ENCODE measurements at places on chromosomes 2 and 18.

DNA sequence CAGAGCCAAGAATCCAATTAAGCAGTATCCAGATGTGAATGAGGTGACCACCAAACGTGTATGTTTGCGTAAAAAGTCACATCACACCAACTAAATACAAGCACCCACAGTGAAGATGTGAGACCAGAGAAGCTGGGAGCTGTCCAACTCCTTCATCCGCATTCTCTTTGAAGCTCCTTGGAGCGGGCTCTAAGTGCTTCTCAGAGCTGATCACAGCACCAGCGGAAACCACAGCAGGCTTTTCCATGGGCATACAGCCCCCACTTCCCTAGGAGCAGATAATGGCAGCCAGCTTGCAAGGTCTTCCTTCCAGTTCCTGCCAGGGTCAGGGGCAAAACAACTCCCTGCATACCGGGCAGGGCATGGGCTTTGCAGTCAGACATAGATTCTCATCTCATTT is 36.4 kb downstream of the REEP1 start:
- no peaks in the 10 kb centered on the region for H3K36me3 ChIP-seq
- DNase-seq = no peak
- no peak overlapping the region for H3K4me3 ChIP-seq
- peak overlapping the region; percentile 29 for H3K27ac ChIP-seq
- H3K27me3 ChIP-seq = no peaks in the 10 kb centered on the region

- no peaks in the 10 kb centered on the region for H3K36me3 ChIP-seq
- DNase-seq = no peak
- H3K4me1 ChIP-seq = no peaks in the 10 kb centered on the region
- no peaks in the 10 kb centered on the region for H3K27me3 ChIP-seq
Observed at GRCh38 chr2:208573569-208573968, 167.0 kb downstream of the PTH2R start.

DNA sequence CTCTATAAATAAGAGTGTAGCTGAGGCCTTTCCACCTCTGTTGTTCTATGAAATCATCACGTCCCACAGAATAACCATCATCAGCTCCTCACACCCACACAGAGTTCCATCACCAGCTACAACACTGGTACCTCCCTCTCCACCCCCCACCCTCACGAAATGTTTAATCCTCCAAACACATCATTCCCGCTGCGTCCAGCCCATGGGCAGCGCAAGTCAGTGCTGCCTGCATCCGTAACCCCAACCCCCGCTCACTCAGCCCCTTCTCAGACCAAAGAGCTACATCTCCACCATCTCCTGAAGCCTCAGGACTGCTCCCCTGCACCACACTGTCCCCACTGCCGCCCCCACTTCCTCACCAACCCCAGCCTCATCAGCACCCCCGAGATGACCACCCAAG is 19.4 kb downstream of the DNMT3A start:
- H3K4me3 ChIP-seq = no peak overlapping the region
- H3K4me1 ChIP-seq = peaks cover 19% of the 10 kb centered on the region
- no peak overlapping the region for H3K27ac ChIP-seq
- no peaks in the 10 kb centered on the region for H3K27me3 ChIP-seq
- H3K36me3 ChIP-seq = no peaks in the 10 kb centered on the region
- no peak for DNase-seq

DNA sequence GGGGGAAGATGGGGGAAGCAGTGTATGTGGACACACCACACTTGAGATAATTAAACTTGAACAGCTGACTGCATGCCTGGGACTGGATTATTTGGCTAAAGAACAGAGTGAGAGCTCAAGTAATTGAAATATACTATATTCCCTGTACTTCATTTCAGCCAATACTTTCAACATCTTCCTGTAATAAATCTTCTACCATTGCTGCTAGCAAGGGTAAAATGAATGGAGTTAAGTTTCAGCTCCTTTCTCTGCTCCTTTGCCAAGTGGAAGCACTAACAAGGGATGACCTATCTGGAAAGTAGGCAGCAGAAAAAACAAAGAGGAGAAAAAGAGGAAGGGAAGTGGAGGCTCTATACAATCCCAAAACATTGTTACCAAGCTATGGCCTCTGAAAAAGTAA is 50.9 kb downstream of the MMADHC start:
- H3K4me1 ChIP-seq = peaks cover 5% of the 10 kb centered on the region
- H3K27me3 ChIP-seq = no peaks in the 10 kb centered on the region

Measured in esophagus squamous epithelium (tissue), 5 donors.